NCI-H2081 treated with DMSO at 0.1 percent for 48 hours (cell line): ENCODE measurements at places on chromosomes 6 and 20.

GRCh38 chr20:44051661-44052000 lies 135.4 kb downstream of the JPH2 start:
- DNase-seq = no peak

DNA sequence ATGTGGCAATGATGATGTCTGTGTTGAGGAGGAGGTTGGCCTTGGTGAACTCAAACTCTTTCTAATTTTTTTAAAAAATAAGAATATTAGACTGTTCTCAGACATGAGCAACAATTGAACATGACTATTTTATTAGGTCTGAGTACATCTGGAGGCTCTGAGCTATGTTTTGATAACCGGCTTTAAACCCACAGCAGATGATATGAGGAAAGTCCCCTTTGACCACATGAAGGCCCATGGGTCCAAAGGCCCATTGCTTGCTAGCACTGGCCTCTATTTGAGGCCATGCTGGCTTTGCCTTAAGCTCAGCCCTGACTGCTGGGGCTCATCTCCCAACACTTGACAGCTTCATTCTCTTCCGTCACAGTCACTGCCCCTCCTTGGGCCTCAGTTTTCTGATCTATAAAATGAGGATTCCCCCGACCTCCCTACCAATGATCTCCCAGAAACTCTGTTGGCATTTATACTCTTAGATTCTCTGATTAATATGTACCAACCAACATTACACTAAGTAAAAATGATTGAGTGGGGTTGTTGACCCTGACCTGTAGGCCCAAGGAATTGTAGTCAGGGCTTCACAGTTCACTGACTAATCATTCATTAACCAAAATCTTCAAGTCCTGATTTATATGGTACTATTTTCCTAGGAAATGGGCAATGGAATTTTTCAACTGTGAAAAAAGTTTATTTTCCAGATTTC lies 23.9 kb upstream of the TINAG start:
- DNase-seq = no peak

- no peak for DNase-seq
These were observed 282.0 kb upstream of the FLRT3 start for GRCh38 chr20:14619411-14619810.

DNA sequence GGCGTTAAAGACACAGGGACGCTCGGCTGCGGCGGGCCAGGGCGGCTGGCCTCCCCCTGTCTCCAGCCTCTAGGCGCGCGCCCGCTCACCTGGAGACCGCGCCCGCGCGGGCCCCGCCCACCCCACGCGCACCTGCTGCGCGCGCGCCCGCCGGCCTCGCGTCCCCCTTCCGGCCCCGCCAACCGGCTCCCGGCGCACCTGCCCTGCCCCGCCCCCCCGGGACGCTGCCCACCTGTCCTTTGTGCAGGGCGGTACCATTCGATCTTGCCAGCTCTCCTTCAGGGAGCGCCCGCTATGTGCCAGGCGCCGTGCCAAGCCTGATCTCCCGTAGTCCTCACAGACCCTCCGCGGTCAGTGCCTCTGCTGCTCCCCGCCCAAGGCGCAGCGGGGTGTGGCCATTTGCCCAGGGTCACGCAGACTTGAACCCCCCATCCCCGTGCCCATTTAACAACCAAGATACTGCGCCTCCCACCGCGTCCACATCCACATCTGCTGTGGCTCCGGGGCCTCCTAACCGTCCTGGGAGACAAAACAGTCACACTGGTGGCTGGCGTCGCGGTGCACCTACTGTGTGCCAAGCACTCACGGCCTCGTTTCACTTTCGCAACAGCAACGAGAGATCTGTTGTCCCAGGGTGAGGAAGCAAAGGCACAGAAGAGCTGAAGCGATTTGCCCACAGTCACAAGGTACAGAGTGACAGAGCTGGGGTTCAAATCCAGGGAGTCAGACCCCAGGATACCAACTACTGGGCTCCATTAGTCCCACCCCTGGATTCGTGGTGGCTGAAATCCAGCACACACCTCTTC lies 48.1 kb downstream of the NOL4L start:
- peak; percentile 67 for DNase-seq

DNA sequence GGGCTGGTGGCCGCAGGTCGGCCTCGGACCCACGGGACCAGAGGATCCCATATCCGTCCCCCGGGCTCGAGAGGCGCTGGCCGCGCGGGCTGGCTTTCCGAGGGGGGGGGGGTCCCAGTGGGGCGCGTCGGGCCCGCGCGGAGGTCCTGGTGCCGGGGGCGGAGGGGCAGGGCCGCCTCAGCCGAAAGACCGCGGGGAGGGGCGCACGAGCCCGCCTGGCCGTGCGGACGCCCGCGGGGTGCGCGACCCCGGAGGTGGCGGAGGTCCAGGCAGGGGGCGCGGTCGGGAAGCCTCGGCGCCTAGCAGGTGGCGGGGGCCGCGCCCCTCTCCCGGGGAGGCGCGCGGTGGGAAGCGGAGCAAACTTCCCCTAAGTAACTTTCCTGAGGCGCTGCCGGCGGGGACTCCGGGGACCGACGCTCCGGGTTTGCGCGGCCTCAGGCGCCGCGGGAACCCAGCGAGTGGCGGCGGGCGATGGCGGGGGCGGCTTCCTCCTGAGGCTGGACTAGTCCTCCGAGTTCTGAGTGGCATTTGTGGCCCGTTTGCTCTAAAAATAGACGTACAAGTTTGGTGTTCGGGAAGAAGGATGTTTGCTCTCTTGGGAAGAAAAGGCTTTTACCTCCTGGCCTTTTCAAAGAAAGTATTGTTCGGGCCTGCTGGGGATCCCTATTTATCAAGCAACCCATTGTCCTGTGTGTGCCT lies 26.5 kb upstream of the BTBD3 start:
- no peak for DNase-seq

GRCh38 chr6:108437821-108438220 lies 122.9 kb upstream of the FOXO3 start:
- DNase-seq = no peak

DNA sequence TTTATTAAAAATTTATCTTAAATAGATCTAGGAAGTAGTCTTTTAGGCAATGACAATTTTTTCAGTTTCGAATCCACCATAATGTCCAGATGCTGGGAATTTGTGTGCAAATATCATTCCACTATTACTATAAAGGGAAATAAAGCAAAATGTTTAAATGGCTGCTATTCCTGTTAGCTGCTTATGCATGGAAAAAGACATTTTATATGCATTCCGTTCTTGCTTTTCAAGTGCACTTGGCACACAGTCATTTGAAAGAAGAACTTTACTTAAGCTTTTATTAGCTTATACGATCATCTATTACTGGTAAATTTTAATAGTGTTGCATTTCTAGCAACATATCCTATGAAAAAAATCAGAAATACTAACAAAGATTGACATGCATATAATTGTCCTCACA lies 42.0 kb downstream of the PRL start:
- DNase-seq = no peak

DNA sequence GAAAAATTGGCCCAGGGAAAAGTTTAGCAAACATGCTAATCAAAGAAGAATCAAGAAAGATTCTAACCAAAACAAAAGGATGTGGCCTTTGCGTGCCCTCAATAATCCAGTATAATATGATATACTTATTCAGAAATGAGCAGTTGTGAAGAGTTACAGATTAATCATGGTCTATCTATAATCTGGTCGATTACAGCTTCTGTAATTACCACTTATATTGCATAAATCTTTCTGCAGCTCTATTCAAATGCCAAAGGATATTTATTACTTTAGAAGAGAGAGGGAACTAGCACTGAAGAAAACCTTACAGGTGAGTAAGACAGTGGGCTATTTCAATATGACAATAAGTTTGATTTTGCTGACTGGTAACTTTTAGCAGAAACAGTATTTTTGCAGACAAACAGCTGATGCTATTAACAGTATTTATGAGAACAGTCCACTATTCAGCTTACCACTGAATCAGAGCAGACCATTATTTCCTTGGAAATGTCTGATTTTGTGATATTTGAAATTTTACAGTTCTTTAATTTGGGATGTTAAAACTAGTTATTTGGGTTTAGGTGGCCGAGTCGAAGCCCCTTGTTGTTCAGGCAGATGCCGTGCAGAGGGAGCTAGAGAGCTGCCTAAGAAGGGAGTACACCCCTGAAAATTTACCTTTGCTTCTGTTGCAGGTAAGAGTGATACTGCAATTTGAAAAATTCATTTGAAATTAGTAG lies 92.2 kb downstream of the CEP57L1 start:
- no peak for DNase-seq
